Thoracic aorta (tissue), 2 donors: ENCODE measurements at places on chromosomes 7 and 10. TPM values are rescaled to one million over a fixed set of nuclear protein-coding genes. Genes with fewer than 3 reads are reported as not detected.

Gene PTPRZ1
- 11.7 TPM for total RNA-seq

Gene TECTB
- total RNA-seq, result not detected

DNA sequence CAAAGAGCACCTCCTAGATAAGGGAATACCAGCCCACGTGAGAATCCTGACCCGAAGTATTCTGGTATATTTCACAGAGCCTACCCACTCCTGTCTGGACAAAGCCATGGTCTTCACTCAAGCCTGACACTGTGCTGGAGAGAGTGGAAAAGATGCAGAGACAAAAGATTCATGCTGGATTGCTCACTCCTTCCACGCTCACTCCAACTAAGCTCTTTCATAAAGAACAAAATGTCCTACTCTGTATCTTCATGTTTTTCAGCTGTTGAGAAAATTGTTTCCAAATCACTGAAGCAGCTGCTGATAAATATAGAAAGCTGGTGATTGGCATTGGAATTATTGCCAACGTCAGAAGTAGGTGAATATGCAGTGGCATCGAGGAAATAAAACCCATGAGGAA lies 106.0 kb downstream of the ABLIM1 start:
- no peak for DNase-seq
- peaks cover 6% of the 10 kb centered on the region for H3K4me1 ChIP-seq
- no peaks in the 10 kb centered on the region for H3K36me3 ChIP-seq
- no peak overlapping the region for H3K4me3 ChIP-seq

Gene MMD2
- total RNA-seq, result not detected

DNA sequence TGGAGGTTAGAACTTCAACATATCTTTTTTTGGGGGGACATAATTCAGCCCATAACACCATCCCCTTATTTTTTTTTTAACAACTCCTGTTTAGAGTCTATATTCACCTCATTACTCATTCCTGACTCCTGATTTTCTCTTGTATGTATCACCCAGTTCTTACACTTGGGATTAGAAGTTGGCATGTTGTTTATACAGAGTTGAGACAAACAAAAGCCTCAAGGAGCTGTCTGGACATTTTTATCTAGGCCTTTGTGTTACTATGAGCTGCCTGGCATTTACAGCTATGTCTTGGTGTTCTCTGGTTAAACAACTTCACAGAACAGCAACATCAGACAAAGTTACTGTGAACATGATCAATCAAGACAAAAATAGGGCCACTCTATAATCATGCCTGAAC lies 517.5 kb downstream of the KIF20B start:
- no peaks in the 10 kb centered on the region for H3K27me3 ChIP-seq
- H3K36me3 ChIP-seq, result no peaks in the 10 kb centered on the region
- H3K4me1 ChIP-seq, result no peaks in the 10 kb centered on the region
- H3K27ac ChIP-seq, result no peak overlapping the region
- DNase-seq, result no peak
- no peak overlapping the region for H3K4me3 ChIP-seq

- no peak overlapping the region for H3K4me3 ChIP-seq
- no peak overlapping the region for H3K27ac ChIP-seq
- no peak for DNase-seq
- no peaks in the 10 kb centered on the region for H3K36me3 ChIP-seq
- no peaks in the 10 kb centered on the region for H3K27me3 ChIP-seq
- no peaks in the 10 kb centered on the region for H3K4me1 ChIP-seq
Observed at GRCh38 chr7:55774327-55775050, 88.1 kb downstream of the SEPTIN14 start.

Gene ZC3HAV1L
- 10.4 TPM for total RNA-seq

- H3K27ac ChIP-seq, result no peak overlapping the region
- H3K4me3 ChIP-seq, result no peak overlapping the region
- H3K4me1 ChIP-seq, result no peaks in the 10 kb centered on the region
- no peaks in the 10 kb centered on the region for H3K27me3 ChIP-seq
- DNase-seq, result no peak
Observed at GRCh38 chr10:88033385-88033784, 170.0 kb downstream of the PTEN start.

DNA sequence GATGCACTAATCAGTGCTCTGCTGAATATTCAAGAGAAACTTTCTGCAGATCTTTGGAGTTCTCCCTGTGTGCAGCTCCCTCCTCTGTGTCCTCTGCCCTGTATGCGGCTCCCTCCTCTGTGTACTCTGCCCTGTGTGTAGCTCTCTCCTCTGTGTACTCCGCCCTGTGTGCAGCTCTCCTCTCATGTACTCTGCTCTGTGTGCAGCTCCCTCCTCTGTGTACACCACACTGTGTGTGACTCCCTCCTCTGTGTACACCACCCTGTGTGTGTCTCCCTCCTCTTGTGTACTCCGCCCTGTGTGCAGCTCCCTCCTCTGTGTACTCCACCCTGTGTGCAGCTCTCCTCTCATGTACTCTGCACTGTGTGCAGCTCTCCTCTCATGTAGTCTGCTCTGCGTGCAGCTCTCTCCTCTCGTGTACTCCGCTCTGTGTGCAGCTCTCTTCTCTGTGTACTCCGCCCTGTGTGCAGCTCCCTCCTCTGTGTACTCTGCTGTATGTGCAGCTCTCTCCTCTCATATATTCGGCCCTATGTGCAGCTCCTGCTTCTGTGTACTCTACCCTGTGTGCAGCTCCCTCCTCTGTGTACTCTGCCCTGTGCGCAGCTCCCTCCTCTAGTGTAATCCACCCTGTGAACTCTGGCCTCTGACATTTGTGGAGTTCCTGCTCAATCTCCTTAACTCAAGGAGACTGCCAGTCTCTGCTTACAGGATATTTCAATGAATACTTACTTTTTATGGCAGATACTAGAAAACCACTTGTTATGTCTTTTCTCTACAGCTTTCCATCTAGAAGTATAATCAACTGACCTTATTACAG lies 280.4 kb downstream of the GLRX3 start:
- H3K27me3 ChIP-seq, result no peaks in the 10 kb centered on the region
- no peaks in the 10 kb centered on the region for H3K36me3 ChIP-seq
- H3K27ac ChIP-seq, result no peak overlapping the region
- H3K4me1 ChIP-seq, result no peaks in the 10 kb centered on the region

DNA sequence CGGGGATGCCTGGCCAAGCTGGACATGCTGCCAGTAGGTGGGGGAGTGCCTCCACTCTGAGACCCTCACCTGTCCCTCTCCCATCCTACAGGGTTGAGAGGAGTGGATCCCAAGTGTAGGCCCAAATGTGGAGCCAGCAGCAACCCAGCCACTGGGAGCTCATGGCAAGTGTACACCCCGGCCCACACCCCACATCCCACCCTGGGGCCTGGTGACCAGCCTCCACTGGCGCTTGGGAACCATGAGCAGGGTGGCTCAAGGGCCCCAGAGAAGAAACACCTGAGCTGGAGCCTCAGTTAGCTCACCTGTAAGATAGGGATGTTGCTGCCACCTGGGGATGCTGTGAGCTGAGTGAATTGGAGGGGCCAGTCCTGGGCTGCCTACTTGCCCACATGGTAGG lies 10.4 kb upstream of the RET start:
- H3K27me3 ChIP-seq, result no peaks in the 10 kb centered on the region
- no peak overlapping the region for H3K4me3 ChIP-seq
- H3K4me1 ChIP-seq, result no peaks in the 10 kb centered on the region
- no peak overlapping the region for H3K27ac ChIP-seq
- no peaks in the 10 kb centered on the region for H3K36me3 ChIP-seq

GRCh38 chr10:11468126-11468742 lies 143.2 kb downstream of the USP6NL start:
- no peak overlapping the region for H3K27ac ChIP-seq
- H3K4me1 ChIP-seq, result no peaks in the 10 kb centered on the region
- DNase-seq, result no peak
- H3K36me3 ChIP-seq, result peaks cover 3% of the 10 kb centered on the region
- no peak overlapping the region for H3K4me3 ChIP-seq

GRCh38 chr10:114043532-114044246 lies at the start of gene ADRB1:
TSS of gene ADRB1 (plus strand) at chr10:114043866. CDS start at chr10:114044133, 267 bp downstream.
- no peak within 1 kb of the TSS for H3K27ac ChIP-seq
- no peaks in the 10 kb centered on the region for H3K36me3 ChIP-seq
- H3K4me3 ChIP-seq, result peak within 1 kb of the TSS; percentile 68
- peaks cover 13% of the 10 kb centered on the region for H3K4me1 ChIP-seq

Gene AMZ1
- 1.4 TPM for total RNA-seq

Gene MALRD1
- 5.3 TPM for total RNA-seq

GRCh38 chr10:100647928-100648327 lies 97.5 kb upstream of the PAX2 start:
- no peak overlapping the region for H3K4me3 ChIP-seq
- H3K27ac ChIP-seq, result no peak overlapping the region
- peaks cover 4% of the 10 kb centered on the region for H3K27me3 ChIP-seq
- H3K4me1 ChIP-seq, result no peaks in the 10 kb centered on the region
- no peak for DNase-seq

- H3K27ac ChIP-seq, result peak overlapping the region; percentile 36
- H3K4me3 ChIP-seq, result no peak overlapping the region
- H3K27me3 ChIP-seq, result no peaks in the 10 kb centered on the region
- no peak for DNase-seq
Observed at GRCh38 chr7:134851141-134851540, 71.7 kb downstream of the CALD1 start.

DNA sequence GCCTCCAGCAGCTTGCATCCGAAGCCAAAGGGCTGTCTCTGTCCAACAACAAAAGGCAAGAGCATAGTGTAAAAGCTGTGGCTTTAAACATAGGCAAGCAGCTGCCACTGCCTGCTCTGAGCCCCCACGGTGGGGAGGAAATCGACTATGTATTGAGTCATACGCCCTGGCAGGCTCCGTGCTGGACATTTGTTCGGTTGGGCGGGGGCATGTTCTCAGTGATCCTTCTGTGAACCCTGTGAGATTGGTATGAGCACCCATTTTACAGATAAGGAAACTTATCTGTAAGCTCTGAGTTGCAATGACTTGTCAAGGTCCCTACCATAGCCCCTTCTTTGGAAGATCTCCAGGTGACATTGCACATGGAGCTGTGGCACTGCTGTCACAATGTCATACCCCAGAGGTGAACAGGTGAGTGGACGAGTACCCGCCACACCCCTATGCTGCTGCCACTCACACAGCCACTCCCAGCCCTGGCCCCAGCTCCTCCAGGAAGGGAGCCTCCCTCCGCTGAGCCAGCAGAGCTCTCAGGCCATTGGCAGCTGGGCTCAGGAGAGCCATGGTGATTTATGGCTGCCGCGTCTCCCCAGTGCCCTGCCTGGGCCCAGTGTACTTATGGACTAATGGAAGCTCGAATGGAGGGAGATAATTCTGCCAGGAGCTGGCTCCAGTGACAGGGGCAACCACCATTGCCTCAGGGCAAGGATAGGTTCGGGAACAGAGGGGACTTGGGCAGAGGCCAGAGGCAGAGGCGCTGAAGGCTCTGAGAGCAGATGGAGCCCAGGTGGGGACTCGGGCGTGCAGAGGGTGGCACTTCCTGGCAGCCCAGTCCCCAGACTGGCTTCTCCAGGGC lies 43.7 kb downstream of the UNC5B start:
- H3K4me3 ChIP-seq, result no peak overlapping the region
- H3K27me3 ChIP-seq, result no peaks in the 10 kb centered on the region
- H3K36me3 ChIP-seq, result no peaks in the 10 kb centered on the region
- no peak for DNase-seq
- H3K27ac ChIP-seq, result no peak overlapping the region
- peaks cover 12% of the 10 kb centered on the region for H3K4me1 ChIP-seq

- H3K36me3 ChIP-seq, result no peaks in the 10 kb centered on the region
- no peak overlapping the region for H3K27ac ChIP-seq
- H3K27me3 ChIP-seq, result peaks cover 4% of the 10 kb centered on the region
- peaks cover 13% of the 10 kb centered on the region for H3K4me1 ChIP-seq
- no peak overlapping the region for H3K4me3 ChIP-seq
Observed at GRCh38 chr7:22551768-22552513, 52.0 kb upstream of the STEAP1B start.

Gene GJC3
- 2.6 TPM for total RNA-seq

GRCh38 chr7:151201344-151201743 lies 8.9 kb downstream of the H2BK1 start:
- H3K27ac ChIP-seq, result no peak overlapping the region
- no peaks in the 10 kb centered on the region for H3K4me1 ChIP-seq
- DNase-seq, result no peak

Gene SLC16A12
- total RNA-seq, result 1.2 TPM

Gene BHLHA15
- not detected for total RNA-seq

Gene LRRC4
- total RNA-seq, result 0.85 TPM

DNA sequence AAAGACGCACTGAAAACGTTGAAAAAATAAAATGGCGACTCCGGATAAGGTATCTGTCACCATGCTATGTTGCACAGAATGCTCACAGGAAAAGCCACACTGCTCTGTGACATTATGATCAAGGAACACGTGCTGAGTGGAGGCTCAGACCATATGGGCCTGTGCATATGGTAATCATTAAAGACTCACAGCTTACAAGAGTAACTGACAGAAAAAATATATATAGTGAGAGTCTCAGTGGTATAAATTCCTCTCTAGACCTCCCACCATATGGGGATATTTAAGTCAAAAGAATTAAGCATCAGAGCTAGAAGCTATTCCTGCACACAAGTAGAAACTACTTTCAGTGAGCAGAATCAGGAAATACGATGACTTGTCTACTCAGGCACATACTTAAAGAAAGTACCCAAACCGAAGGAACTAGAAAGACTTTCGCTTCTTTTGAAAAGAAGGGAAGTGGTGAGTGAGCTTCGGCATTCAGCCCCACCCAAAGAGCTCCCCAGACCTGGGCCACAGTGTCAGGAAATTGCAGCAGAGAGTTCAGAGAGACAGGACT lies 65.1 kb upstream of the MPP7 start:
- H3K4me1 ChIP-seq, result no peaks in the 10 kb centered on the region
- no peak for DNase-seq
- H3K4me3 ChIP-seq, result no peak overlapping the region
- no peaks in the 10 kb centered on the region for H3K36me3 ChIP-seq
- no peak overlapping the region for H3K27ac ChIP-seq
